Activated CD4-positive, alpha-beta T cell treated with anti-CD3 and anti-CD28 coated beads for 1 hour (primary cell): ENCODE measurements at places on chromosomes 2 and 18.
A peak's percentile ranks its signal among the peaks of the same experiment; 100 is the strongest.

- no peak for DNase-seq
These were observed 3.4 kb downstream of the ZEB2 start for GRCh38 chr2:144516411-144516980.

- DNase-seq, result no peak
These were observed 234.6 kb upstream of the FANCL start for GRCh38 chr2:58475756-58476155.

- DNase-seq, result no peak
These were observed 96.8 kb downstream of the BOD1L2 start for GRCh38 chr18:57243624-57244179.

DNA sequence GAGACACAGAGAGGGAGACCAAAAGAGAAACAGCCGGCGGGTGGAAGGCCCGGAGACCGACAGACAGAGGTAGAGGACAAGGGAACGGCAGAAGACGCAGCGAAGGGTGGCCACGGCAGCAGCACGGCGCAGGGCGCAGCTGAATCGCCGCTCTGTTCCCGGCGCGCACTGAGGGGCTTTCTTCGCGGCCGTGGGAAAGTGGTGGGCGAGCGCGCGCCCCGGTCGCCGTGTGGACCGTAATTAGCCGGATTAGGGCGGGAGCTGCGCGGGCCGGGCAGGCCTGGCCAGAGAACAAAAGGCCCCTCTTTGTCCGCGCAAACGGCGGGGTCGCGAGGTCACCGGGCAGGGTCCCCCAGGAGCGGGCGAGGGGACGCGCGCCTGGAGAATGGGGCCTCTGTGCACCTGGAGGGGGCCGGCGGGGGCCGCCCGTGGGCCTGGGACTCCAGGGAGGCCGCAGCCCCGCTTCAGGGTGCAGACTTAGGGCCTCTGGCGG is 158.3 kb downstream of the ZFP36L2 start:
- no peak for DNase-seq

DNA sequence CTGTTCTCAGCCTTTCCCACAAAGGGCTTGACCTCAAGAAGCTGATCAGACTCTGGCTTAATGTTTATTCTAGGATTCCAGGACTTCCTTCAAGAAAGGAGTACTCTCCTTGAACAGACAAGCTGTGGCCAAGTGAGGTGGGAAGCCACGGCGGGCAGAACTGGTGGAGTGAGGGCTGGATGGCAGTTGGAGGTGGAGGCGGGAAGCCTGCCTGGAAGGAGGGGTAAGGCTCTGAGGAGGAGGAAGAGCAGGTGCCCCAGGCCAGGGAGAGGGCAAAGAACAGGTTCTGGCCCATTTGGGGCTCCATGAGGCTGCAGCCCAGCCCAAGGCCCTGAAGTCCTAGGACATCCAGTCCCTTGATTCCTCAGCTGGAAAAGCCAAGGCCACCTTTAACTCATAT is 143.9 kb downstream of the CYP26B1 start:
- no peak for DNase-seq

GRCh38 chr2:102622646-102623045 is 3.3 kb downstream of the SLC9A2 start:
- DNase-seq, result no peak

DNA sequence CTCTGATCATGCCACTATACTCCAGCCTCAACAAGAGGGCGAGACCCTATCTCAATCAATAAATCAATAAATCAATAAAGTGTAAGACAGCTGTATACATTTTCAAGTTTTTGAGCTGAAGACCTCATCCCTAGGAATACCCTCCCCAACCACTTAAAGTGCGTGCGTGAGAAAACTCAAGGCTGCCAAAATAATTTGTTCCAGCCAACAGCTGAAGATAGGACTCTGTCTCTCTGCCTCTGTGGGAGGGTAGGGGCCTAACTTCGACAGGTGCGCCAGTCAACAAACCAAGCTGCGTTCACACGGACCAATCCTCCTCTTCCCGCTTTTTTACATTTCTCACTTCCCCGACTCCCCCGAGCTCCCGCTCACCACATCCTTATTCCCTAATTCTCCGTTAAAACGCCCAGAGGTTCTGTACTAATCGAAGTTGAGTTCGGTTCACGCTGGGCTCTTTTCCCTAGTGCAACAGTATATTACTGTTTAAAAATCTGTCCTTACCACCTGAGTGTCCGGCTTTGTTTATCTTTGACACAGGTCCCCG is 618 bp downstream of the POLR2D start:
- no peak for DNase-seq

DNA sequence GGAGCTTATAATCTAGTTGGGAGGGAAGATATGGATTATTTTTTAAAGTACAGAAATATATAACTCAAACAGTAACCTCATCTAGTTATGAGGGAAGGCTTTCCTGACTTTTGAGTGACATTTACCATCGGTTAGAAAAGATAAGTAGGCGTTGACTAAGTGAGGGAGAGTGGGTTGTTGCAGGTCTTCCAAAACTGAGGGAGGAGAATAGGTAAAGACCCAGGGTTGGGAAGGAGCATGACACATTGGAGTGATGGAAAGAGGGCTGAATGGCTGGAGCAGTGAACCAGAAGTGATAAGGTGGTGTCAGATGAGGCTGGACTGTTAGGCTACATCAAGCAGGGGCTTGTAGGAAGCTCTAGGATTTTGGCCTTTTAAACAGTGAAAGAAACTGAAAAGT is 10.6 kb upstream of the NUP35 start:
- no peak for DNase-seq

DNA sequence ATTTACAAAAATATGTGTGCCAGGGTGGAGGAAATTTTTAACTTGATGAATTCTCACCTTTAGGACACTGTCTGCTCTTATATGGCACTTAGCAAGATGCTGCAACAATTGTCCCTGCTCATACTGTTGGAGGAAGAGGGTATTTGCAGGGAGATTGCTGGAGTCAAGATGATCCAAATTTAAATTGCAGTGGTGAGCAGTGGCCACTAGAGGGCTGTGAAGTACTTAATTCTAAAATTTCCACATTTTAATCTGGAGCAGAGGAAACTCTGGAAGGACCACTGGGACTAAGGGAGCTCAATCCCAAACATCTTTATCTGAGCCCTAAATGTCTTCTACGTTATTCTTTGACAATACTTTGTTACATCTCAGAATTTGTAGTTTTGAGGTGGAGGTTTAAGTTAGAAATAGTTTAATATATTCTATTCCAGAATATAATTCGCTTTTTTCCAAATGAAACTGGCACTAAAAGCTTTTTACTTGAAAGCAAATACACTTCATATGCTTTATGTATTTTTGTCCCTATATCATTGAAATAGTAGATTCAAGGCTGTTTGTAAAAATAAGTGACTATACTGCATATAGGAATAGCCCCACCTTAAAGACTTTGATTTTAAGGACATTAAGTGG is 33.0 kb upstream of the PTH2R start:
- DNase-seq, result no peak

DNA sequence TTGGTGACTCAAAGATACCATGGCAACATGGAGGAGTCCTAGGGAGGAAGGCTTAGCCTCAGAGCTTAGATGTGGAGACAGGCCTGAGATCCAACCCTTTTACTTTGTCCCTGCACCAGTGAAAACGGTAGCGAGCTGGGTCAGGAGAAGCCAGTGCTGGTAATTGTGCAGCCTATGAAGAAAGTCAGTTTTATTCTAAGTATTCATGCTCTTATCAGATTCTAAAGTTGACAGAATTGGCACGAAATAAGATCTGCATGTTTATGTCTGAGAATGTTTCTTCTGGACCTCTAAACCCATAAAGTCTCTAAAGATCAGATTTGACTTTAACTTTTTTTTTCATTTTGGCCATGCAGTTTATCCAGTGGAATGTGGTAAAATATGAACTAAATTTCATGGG is 93.8 kb downstream of the SCG2 start:
- no peak for DNase-seq

DNA sequence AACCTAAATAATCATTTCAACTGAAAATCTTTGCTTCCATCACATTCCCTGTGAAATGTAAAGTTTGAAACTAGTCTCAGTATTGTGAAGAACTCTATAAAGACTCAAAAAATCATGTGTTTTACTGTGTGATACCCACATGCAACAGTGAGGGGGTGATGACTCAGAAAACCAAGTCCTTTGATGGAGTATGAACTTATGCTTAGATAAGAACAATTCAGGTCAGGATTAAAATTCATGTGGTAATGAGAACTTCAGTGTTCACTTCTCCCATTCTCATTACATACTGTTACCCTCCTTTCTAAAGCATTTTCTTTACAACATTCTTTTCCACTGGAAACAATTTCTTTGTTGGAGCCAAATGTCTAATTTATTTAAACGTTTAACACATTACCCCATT is 360.2 kb downstream of the FSIP2 start:
- no peak for DNase-seq

GRCh38 chr18:67913040-67913439 is 396.5 kb upstream of the DSEL start:
- DNase-seq, result no peak

- DNase-seq, result peak; percentile 6
These were observed 605 bp downstream of the WNT6 start for GRCh38 chr2:218859988-218860831.

GRCh38 chr2:234292962-234293243 is 204.0 kb downstream of the ARL4C start:
- no peak for DNase-seq

DNA sequence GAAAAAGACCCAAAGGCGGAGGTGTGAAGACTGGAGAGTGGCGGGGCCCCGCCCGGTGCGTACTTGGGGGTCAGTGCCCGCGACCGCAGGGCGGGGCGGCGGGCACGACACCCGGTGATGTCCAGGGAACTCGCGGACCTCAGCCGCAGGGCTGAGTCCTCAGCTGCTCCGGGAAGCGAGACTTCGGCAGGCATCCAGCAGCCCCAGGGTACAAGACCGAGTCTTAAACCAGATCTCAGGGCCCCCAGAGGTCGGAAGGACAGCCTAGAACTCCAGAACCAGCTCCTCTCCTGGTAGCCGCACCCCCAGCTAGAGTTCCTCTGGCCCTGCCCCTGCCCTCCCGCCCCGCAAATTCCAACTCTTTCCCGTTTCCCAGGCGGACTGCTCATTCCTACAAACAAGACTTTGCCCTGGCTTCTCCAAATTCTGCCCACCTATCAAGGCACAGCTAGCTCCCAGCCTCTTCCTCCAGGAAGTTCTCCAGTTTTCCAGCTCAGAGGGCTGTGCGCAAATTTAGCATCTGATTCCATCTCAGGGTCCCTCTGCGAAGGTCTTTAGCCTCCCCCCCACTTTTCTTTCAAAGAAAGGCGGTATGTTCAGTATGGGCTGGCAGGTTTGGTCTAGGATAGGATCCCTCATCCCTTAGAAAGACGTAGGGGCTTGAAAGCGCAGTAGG is 26.0 kb upstream of the NOTO start:
- no peak for DNase-seq

DNA sequence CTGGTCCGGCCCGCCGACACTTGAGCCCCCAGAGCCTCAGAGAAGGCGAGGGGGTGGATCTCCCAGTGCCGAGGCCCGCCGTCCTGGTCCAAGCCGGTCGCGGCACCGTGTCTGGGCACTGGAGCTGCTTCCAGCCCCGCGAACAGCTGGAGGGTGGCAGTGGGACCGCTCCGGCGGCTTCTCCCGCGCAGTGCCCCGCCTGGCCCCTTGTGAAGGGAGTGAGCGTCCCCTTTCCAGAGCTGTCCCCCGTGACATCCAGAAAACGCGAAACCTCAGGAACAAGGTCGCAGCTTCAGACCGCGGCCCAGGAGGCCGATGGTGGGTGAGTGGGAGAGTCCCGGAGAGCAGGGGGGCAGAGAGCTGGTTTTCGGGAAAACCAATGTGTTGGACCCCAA is 579 bp upstream of the EMX1 start:
- DNase-seq, result no peak

GRCh38 chr2:147824620-147825019 is 20.2 kb upstream of the ACVR2A start:
- DNase-seq, result no peak

DNA sequence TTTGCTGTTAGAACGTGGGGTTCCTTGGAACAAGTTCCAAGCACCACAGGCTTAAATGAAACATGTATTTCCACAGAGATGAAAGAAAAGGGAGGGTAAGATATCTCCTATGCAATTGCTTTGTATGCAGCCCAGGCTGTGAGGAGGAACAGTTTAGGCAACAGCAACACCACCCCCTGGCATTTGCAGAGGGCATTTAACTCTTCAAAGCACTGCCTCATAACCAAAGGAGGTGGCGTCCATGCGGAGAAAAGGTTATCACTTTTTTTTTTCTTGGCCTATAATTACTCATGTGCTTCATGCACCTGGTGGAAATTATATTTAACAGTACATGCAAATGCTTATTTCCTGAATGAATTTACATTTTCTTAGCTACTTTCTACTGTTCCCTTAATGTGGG is 286.0 kb downstream of the LPIN1 start:
- no peak for DNase-seq

GRCh38 chr2:105843476-105844374 is 99.0 kb downstream of the NCK2 start:
- DNase-seq, result no peak

- DNase-seq, result no peak
These were observed 162.3 kb upstream of the TMEM200C start for GRCh38 chr18:6057604-6058003.

DNA sequence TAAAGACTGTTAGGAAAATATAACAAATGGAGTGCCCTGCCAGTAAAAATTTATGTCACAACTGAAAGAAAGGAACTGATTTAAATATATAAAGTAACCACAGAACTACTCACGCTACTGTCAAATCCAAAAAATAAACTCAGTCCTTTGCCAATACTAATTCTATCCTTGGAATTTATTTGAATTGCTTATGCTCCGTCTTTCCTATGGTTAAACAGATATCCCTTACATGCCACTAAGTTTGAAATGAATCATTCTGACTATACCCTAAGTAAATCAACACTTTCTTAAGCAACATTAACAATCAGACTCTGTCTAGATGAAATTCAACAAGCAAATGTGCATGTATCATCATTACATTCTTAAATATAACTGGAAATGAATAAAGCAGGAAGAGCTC is 9.8 kb downstream of the HNRNPLL start:
- DNase-seq, result no peak

GRCh38 chr2:182228741-182229140 is 198.1 kb downstream of the PDE1A start:
- DNase-seq, result no peak

GRCh38 chr18:38648179-38648578 is 1082.6 kb upstream of the CELF4 start:
- no peak for DNase-seq

- DNase-seq, result peak; percentile 78
These were observed at the start of gene PMAIP1 for GRCh38 chr18:59899298-59900221. Gene PMAIP1 (plus strand): TSS chr18:59899996. CDS start chr18:59900178, 182 bp downstream.

- no peak for DNase-seq
These were observed 51.5 kb downstream of the TMEM18 start for GRCh38 chr2:625415-626333.

DNA sequence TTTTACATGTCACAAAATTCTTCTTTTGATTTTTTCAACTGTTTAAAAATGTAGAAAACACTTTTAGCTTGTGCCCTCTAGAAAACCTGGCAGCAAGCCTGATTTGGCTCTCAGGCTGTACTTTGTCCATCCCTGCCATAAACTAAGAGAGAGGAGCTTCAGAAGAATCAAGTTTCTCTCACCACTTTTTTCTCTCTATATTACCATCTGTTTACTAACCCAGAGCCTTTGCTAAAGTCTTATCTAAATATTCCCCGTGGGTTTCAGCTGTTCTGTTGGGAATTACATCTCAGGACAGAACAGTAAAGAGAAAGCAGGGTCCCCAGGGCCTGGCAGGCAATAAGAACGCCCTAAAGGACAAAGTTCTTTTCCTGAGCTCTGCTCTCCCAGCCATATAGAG is 409.1 kb upstream of the CRIM1 start:
- no peak for DNase-seq

GRCh38 chr2:17759805-17760204 is 5.9 kb downstream of the GEN1 start:
- DNase-seq, result no peak
